Stomach (tissue), 19 donors: ENCODE measurements at places on chromosomes 12 and 14. TPM values are rescaled to one million over a fixed set of nuclear protein-coding genes. Genes with fewer than 3 reads are reported as not detected.
A peak's percentile ranks its signal among the peaks of the same experiment; 100 is the strongest.

DNA sequence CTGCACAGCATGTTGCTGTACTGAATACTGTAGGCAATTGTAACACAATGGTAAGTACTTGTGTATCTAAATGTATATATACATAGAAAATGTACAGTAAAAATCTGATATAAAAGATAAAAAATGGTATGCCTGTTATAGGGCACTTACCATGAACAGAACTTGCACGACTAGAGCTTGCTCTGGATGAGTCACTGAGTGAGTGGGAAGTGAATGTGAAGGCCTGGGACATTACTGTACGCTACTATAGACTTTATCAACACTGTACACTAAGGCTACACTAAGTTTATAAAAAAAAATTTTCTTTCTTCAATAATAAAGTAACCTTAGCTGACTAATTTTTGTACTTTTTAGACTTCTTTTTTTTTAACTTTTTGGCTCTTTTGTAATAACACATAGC is 24.2 kb upstream of the NEDD1 start:
- H3K36me3 ChIP-seq, result no peaks in the 10 kb centered on the region
- H3K4me1 ChIP-seq, result no peaks in the 10 kb centered on the region
- no peaks in the 10 kb centered on the region for H3K27me3 ChIP-seq
- H3K27ac ChIP-seq, result no peak overlapping the region
- H3K4me3 ChIP-seq, result no peak overlapping the region

NAB2 gene
- total RNA-seq, result 12.1 TPM

PDE3A gene
- 50.9 TPM for total RNA-seq

CIDEB gene
- total RNA-seq, result 10.4 TPM

TAPBPL gene
- 87.5 TPM for total RNA-seq

DNA sequence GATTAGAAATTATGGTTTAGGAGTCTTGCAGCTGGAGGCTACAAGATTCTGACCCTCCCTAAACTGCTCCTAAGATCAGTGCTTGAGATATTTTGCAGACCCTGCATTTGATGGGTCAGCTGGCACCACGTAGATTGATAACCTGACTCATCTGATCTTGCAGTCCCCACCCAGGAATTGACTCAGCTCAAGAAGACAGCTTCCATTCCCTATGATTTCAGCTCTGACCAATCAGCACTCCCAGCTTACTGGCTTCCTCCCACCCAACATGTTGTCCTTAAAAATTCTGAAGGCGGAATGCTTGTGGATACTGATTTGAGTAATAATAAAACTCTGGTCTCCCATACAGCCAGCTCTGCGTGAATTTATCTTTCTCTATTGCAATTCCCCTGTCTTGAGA is 23.2 kb upstream of the MTHFD1 start:
- no peak overlapping the region for H3K27ac ChIP-seq
- no peaks in the 10 kb centered on the region for H3K27me3 ChIP-seq
- H3K4me3 ChIP-seq, result no peak overlapping the region
- no peak for DNase-seq
- H3K36me3 ChIP-seq, result no peaks in the 10 kb centered on the region

GRCh38 chr14:105329411-105330150 is 15.0 kb downstream of the PACS2 start:
- no peak for DNase-seq
- H3K4me1 ChIP-seq, result peaks cover 30% of the 10 kb centered on the region
- H3K27ac ChIP-seq, result peak overlapping the region; percentile 46
- H3K27me3 ChIP-seq, result no peaks in the 10 kb centered on the region

- no peak for DNase-seq
- H3K4me1 ChIP-seq, result no peaks in the 10 kb centered on the region
- H3K27me3 ChIP-seq, result no peaks in the 10 kb centered on the region
- no peak overlapping the region for H3K27ac ChIP-seq
- H3K4me3 ChIP-seq, result no peak overlapping the region
Observed at GRCh38 chr14:80260645-80261044, 49.3 kb upstream of the DIO2 start.

LMO3 gene
- total RNA-seq, result 10.8 TPM

DNA sequence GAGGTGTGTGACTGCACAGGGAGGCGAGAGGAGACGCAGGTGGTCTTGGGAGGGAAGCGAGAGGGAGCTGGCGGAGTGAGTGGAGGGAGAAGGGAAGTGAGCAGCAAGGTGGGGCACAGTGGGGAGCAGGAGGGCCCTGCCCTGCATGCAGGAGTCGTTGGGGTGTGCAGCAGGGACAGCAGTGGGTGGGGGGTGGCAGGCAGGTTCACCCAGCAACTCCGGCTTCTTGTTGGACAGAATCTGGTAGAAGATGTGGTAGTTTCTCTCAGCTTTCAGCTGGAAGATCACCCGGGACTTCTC is 5.0 kb downstream of the MYH6 start:
- H3K4me1 ChIP-seq, result no peaks in the 10 kb centered on the region
- no peak overlapping the region for H3K27ac ChIP-seq

KRT74 gene
- not detected for total RNA-seq

- no peaks in the 10 kb centered on the region for H3K27me3 ChIP-seq
- no peaks in the 10 kb centered on the region for H3K36me3 ChIP-seq
- no peak overlapping the region for H3K4me3 ChIP-seq
- DNase-seq, result no peak
Observed at GRCh38 chr12:85866986-85867776, 6.9 kb upstream of the NTS start.

SELPLG gene
- total RNA-seq, result 6.1 TPM

- DNase-seq, result no peak
- H3K27ac ChIP-seq, result no peak overlapping the region
- no peaks in the 10 kb centered on the region for H3K36me3 ChIP-seq
- H3K4me3 ChIP-seq, result no peak overlapping the region
- H3K27me3 ChIP-seq, result no peaks in the 10 kb centered on the region
Observed at GRCh38 chr12:116448165-116448739, 110.9 kb upstream of the MAP1LC3B2 start.
